SW 1271 (cell line): ENCODE measurements at places on chromosomes 2 and 18.

- no peak for DNase-seq
These were observed 159.5 kb upstream of the NDUFV2 start for GRCh38 chr18:8942909-8943545.

GRCh38 chr18:36352384-36352783 is 54.9 kb downstream of the FHOD3 start:
- peak; percentile 28 for DNase-seq

DNA sequence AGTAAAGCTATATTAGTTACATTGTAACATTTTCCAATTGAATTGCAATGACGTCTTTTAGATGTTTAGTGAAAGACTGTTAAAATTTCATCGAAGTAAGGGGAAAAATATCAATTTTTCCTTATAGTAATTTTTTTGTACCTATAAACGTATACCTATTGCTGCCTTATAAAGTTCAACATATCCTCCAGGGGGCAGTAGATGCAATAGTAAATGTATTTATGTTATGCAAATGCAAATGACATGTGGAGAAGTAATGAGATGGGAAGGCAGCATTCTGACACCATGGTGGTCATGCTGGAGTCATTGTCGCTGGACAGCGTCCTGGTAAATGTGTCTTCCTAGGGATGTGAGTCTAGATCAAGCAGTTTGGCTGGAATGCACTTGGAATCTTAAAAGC is 38.7 kb downstream of the MSTN start:
- peak; percentile 12 for DNase-seq

- no peak for DNase-seq
These were observed 864 bp downstream of the LBH start for GRCh38 chr2:30231996-30232800.

DNA sequence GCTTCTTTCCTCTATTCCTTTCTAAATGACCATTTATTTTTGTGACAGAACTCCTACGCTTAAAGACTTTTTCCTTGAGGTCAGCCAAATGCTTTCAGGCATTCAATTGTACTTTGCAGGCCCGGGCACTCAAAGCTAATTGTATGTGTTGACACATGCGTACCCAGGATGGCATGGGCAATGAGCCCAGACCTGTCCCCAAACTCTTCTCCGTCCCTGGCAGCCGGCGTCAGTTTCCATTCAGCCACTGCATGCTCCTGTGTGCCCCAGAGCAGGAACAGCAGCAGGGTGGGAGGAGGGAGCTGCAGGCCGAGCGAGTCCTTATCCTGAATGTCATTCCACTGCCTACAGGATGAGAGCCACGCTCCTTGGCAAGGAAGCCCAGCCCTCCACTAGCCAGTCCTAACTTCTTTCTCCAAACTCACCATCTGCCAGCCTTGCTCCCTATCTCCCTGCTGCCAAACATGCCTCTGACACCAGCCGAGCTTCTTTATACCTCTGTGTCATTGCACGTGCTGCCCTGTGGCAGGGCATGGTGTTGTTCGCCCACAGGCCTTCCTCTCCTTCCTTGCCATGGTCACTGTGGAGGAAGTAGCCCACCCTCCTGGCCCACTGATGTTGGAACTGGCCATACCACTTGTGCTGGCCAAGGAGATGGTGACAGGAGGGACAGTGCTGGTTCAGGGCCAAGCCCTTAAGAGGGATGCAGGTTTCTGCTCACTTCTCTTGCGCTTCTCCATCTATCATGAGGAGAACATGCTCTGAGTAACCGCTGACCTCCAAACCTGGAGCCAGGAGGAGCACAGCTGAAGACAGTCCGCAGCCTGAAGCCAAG is 116.9 kb upstream of the FHL2 start:
- no peak for DNase-seq

DNA sequence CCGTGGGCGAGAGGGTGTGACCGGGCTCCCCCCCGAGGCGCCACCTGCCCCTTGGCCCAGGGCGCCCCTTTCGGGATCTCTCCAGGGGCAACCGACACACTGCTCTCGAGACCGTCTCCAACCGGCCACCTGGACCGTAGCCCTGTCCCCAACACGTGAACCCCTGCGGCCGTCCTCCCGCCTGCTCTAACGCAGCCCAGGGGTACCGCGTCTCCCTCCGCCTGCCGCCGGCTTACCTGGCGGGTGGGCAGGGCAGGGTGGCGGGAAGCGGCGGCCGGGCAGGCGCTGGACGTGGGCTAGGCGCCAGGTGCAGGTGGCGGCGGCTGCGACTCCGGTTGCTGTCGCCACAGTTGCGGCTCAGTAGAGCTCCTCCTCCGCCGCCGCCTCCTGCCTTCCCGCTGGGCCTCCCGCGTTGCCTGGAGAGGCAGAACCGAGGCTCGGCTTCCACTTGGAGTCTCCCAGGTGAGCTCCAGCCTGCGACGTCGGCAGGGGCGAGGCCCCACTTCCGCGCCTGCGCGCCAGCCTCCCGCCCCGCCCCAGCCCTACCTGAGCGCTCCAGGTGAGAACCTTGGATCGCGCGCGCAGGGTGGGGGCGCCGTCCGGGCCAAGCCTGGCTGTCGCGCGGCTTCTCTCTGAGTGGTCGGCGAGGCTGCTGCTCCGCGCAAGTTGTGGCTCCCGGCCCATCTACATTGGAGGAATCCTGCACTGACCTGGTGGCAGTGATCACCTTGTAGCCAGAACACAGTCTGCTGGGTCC is at the start of gene GALNT3:
TSS of gene GALNT3 (minus strand) at position 469 of the 757 bp plus-strand sequence. CDS start 23,547 bp downstream, outside the sequence.
- no peak for DNase-seq

GRCh38 chr2:237911363-237912017 is 52.1 kb downstream of the RAMP1 start:
- no peak for DNase-seq

DNA sequence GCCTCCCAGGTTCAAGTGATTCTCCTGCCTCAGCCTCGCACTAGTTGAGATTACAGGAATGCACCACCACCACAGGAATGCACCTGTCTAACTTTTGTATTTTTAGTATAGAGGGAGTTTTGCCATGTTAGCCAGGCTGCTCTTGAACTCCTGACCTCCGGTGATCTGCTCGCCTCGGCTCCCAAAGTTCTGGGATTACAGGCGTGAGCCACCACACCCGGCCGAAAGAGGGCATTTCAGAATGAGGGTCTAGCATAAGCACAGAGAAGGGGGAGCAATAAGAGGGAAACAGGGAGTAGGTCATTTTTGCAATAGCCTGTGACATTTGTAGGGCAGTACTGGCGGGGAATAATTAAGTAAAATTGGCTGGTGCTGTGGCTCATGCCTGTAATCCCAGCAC is 1.9 kb upstream of the SPAST start:
- no peak for DNase-seq

GRCh38 chr2:201262718-201263117 is 2.4 kb downstream of the CASP8 start:
- DNase-seq: no peak
